Amniotic stem cell (primary cell): ENCODE measurements at places on chromosomes 5 and 9.

DNA sequence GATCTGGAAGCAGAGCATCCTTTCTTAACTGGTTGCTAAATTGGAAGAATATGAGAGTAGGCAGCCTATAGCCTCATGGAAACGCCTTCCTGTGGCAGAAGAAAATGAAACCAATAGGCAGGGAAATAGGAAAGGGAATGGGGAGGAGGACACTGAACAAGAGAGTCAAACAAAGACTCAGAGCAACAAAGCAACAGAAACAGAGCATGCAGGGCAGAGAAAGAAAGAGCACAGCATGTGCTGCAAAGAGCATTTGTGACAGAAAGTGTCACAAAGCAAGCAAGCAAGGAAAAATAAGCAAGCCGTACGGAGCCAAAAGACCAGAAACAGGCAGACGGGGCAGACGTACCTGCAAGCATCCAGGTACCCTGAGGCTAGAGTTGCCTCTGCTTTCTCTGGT lies 123.1 kb downstream of the RAPGEF6 start:
- no peak for DNase-seq

GRCh38 chr5:86999951-87000350 lies 267.7 kb upstream of the RASA1 start:
- DNase-seq = no peak

DNA sequence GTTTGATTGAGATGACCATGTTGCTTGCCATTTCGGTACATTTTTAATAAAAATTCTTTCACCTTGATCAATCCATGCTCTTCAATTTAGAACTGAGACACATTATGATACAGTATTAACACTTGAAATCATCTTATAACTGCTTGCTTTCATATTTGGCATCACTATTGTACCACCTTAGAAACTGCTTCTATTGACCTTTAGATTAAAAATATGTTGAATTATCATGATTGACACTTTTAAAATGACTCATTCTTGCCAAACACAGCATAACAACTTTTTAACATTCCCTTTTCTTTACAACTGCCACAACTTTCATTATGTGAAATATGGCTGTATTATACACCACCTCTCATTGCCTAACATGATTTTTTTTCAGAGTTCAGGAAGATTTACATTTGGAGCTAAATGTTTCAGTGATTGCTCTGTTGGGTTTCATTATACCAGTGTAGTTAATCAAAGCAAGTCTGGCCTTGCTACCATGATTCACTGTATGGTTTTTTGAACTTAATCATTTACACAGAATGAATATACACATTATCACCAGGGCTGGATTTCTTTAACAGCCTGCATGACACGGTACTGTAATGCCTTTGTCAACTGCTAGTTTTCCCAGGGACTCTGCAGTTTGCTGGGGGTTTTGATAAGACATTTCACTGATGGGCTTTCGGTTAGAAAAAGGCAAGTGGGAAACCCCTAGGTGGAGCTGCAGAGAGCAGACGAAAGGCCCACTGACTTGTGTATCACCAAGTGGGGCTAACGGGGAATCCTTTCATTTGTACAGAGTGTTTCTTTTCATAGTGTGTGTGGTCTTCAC lies 93.6 kb upstream of the TLE4 start:
- no peak for DNase-seq

GRCh38 chr9:109212768-109213167 lies 45.7 kb upstream of the FRRS1L start:
- no peak for DNase-seq

GRCh38 chr5:80810425-80810824 lies 149.7 kb upstream of the RASGRF2 start:
- no peak for DNase-seq

DNA sequence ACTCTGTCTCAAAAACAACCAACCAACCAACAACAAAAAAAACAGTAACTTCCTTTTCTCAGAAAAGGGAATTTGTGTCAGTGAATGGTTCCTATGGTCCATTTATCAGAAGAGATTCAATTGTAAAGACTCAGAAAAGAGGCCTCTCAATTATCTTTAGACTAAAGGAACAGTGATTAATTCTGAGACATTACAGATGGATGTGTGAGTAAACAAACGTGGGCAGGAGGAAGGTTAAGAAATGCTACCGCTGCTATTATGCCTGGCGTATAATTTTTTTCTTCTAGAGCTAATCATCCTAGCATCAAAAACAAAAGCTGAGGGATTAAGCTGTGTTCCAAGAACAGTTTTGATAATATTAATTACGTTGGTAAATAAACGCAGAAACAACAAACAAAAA lies 52.9 kb upstream of the JMY start:
- DNase-seq = no peak

GRCh38 chr5:10627160-10627701 lies 63.4 kb downstream of the ANKRD33B start:
- no peak for DNase-seq

GRCh38 chr5:109992264-109992915 lies 302.7 kb downstream of the MAN2A1 start:
- DNase-seq = no peak

DNA sequence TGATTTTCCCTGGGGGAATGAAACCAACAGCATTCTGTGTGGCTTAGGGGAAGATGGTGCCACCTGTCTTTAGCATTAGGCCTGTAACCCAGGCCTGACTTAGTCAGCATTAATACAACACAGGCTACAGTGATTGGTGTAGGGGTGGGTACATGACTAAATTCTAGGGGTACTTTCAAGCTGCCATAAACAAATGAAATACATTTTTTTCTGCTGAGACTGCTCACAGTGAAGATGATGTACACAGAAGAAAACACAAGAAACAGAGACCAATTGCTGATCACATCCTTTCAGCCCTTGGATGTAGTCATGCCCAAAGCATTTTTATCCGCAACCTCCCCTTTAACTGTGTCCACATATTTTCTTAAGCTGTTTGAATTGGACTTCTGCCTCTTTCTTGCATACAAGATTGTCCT lies 527.2 kb downstream of the KCTD16 start:
- peak; percentile 94 for DNase-seq

- DNase-seq = no peak
Measured at GRCh38 chr9:75552941-75553340, 337.5 kb upstream of the PCSK5 start.

GRCh38 chr5:103600086-103600485 lies 37.5 kb upstream of the NUDT12 start:
- no peak for DNase-seq

- no peak for DNase-seq
Measured at GRCh38 chr5:39486361-39486760, 61.6 kb upstream of the DAB2 start.

DNA sequence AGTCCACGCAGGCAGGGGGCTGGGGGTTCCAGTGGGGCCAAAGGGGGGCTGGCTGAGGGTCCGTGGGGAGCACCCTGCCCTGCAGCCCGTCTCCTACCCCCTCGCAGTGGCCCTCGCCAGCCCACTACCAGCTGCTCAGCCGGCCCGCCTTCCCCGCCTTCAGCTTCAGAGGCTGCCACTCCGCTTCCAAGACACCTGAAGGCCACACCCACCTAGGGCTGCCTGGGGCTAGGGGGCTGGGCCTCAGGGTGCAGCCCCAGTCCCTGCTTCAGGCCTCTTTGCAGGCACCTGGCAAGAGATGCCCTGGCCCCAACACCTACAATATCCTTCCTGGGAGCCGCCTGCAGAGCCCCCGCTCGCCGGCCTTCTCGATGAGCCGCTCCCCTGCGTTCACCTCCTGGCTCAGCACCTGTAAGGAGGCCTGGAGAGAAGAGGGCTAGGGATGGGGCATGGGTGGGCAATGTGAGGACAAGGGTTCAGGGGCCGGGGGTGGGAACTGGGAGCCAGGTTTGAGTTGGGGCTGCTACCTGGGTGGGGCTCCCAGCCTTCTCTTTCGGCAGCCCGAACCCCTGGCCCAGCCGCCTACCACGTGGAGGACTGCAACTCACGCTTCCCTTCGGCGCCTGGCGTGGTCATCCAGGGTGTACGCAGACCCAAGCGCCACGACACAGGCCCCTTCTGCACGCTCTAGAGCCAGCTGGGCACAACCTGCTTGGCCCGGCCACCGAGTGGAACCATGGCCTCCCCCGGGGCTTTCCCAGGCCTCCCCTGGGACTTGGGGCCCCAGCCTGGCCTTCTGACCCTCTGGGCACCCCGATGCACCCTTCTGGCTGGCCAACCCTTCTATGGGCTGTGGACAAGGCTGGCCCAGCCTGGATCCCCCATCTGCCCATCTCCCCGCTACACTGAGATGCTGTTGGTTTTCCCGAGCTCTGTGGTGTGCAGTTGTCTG lies 1.7 kb downstream of the STPG3 start:
- DNase-seq = no peak

- DNase-seq = no peak
Measured at GRCh38 chr5:153516504-153517240, 26.2 kb downstream of the GRIA1 start.

DNA sequence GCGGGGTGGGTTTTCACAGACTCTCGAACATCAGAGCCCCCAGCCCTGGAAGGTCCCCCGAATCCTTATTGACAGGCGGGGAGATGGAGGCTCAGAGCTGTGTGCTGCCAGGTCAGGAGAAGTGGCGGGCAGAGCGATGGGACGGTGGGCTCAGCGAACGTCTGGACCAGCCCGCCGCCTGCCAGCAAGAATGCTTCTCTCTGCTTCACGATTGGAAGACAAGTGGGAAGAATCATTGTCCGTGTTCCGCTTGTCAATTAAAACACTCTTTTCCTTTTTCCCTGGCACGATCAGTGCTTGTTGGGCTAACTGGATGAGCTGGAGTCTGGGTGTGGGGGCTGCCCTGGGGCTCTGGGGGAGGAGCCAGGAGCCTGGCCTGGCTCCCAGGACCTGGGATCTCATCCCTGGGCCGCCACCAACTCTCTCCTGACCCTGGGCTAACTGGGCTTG lies 1.6 kb downstream of the COL5A1 start:
- DNase-seq = no peak

DNA sequence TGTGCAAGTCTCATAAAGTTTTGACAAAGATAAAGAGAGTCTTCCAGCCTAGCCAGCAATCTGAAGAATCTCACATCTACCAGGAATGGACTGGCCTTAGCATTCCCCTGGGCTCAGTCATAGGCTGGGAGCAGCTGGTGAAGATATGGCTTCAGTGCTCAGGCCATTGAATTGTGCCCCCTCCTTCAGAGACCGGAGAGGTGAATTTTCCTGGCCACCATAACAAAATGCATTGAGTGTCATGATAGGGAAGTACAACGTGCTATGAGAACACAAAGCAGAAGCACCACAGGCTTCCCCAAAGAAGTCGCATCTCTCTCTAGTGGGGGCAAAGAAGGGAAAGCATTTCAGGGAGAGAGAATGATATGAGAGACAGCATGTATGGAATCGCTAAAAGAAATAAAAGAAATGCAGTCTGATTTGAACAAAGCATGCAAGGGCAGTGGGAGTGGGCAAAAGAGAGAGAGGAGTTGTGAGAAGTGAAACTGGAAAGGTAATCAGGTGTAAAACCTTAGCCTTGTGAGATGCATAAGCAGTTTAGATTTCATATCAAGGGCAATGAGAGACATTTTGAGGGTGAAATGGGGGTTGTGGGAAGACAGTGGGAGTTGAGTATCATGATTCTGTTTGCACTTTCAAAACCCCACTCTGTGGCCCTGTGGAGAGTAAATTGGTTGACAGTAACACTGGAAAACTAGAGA lies 57.1 kb upstream of the NMUR2 start:
- DNase-seq = no peak

- no peak for DNase-seq
Measured at GRCh38 chr5:125813221-125813974, 609.8 kb upstream of the GRAMD2B start.

DNA sequence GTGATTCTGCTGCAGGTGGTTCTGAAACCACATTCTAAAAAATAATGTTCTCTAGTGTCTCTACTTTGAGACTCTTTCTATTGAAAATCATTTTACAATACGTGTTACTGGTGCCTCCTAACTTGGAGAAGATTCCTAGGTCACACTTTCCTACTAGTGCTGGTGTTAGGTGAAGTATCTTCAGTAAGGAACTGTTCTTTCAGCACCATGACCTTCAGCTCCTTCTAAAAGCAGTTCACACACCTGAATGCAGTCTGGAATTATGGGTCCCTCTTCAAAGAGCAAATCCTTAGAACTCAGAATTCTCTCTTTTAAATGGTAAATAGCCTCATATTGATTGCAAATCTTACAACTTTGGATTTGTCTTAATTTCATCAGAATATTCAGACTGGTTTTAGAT lies 10.6 kb upstream of the DPYSL3 start:
- no peak for DNase-seq

DNA sequence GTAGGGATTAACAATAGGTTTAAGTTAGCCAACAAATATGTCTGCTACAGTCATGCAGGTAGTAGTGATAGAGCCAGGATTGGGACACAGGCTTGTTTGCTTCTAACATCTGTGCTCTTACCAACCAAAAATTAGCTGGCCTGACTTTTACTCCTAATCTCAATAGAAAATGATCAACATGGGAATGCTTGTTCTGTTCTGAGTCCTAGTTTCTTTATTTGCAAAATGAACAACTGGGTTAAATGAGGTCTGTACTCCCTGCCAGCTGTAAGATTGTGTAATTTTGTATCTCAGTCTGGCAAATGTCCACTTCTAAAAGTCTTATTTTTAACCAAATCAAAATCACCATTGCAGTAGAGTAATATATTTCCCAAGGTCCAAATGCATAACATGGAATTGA lies 216.8 kb downstream of the NMUR2 start:
- no peak for DNase-seq

- no peak for DNase-seq
Measured at GRCh38 chr5:77394064-77394715, 97.9 kb downstream of the WDR41 start.
